Activated naive CD8-positive, alpha-beta T cell treated with anti-CD3 and anti-CD28 coated beads for 36 hours (primary cell): ENCODE measurements at places on chromosomes 4 and X.

DNA sequence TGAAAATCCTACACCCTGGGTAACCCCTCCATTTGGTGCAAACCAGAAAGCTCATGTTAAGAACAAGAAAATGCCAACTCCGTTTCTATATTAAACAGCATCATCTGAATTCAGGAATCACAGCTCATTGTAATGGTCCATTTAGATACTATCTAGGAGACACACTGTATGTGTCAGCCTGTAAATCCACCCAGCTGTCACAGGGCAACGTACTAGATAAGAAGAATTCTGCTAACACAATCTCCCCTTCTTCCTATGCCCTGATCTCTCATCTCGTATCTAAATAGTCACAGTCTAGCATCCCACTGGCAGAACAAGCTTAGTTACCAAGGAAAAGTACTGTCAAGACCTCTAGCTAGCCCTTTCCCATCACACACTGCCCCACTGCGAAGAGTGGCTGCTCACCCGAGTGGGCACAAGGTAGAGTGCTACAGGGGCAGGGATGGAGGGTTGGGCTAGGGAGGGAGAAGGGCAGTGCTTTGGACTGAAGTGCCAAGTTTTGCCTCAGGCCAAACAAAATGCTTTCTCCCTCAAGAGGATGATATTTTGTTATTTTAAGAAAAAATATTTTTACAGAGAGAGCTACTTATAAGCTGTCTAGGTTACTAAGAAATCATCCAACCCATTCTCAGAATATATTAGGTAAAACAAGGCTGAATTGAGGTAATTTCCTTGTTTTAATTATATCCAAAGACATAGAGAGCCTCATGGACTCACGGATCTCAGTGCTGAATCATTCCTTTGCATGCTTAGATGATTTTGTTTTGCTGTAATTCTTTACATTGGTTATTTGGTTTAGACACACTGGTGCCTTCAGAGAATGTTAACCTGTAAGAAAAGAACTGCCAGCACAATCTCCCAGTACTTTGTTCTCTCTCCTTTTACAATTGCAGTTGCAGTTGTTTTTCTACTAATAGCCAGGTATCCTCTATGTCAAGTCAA, 196.6 kb downstream of the PRDM5 start:
- DNase-seq = no peak

- DNase-seq = no peak
Observed at GRCh38 chr4:69689599-69689998, 36.6 kb upstream of the UGT2A1 start.

DNA sequence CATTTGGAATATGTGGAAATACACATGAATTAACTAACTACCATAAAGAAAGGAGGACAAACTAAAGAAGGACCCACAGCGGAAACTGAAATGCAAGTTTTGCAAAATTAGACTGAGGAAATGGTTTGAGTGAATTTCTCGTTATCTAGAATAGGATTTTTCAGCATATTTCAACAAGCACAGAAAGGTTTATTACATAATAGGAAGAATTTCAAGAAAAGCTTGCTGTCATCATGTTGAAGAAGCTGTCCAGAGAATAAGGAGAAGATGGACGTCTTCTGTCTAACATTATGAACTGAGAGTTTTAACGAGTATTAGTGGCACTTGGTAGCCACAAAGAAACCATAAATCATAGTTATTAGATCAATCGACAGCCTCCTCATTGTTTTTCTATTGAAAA, 45.0 kb downstream of the TEC start:
- DNase-seq = no peak

GRCh38 chrX:137052643-137053235, 18.9 kb upstream of the GPR101 start:
- peak; percentile 31 for DNase-seq

- DNase-seq = no peak
Observed at GRCh38 chr4:15354371-15355297, 73.2 kb upstream of the C1QTNF7 start.

DNA sequence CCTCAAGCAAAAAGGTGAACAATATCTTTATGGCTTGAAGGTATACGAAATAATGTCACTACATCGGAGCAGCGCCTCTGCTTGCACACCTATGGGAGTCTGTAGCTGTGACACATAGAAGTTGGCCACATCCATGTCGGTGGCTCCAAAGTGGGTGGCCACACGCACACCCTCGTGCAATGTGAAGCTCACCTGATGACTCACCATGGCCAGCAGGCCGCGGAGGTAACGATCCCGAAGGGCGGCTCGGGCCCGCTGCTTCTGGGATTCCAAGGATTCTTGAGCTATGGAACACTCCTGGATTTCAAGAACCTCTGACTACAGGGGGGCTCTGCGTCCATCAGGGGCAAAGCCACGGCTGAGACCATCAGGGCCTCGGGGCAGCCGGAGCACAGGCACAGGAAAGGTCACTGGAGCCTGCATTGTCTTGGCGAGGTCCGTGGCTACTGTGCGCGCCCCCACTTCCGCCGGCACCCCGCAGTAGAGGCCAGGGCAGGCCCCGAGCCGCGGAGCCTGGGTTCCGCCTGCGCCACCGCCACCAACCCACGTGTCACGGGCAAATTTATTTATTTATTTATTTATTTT, 25.2 kb downstream of the NYX start:
- no peak for DNase-seq

- no peak for DNase-seq
Observed at GRCh38 chrX:130393451-130394074, 8.1 kb upstream of the GPR119 start.

DNA sequence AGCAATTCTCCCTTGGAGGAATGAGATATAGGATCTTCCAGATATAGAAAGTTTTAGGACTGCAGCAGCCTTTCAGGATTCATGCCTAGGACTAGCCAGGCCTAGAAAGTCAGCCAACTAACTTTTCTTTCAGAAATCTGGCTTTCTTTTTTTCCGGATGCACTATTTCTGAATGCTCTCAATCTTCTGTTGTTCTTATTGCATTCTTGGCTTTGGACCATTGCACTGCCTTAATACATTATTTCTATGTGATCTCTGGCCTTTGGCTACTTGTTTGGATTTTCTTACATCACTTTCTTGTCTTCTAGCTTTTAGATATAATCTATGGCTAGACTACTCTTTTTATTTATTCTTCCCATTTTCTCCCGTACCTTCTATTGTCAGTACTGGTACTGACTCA, 813.1 kb upstream of the HTR2C start:
- no peak for DNase-seq

- DNase-seq = no peak
Observed at GRCh38 chr4:108052558-108053120, 63.0 kb downstream of the HADH start.

DNA sequence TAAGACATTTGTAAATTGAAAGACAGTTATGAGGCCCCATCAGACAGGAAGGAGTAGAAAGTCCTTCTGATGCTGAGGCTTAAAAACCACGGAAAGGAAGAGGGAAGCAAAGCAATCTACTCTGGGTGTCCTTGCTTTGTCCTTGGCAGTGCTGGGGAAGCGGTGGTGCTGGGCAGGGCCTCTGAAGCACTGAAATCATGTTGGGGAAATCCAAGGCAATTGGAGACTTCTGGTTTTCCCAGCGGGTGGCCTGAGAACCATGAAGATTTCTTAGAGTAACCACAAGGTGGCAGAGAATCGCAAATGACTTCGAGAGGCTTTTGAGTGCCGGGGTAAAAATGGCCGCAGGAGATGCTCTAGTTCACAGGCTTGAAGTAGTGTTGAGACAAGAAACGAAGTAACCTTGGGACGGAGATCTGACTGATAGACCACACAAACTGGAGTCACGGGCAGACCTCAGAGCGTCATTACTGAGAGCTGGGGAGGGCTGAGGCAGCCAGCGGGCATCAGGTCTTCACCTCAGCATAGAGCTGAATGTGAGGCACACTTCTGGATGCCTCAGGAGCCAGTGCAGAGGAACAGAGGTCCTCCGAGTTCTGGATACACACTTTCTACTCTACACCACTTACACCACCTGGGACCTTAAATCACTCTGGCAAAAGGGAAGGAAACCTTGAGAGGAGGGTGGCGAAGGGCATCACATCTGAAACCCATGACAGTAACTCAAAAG, 130.7 kb upstream of the GPRIN3 start:
- peak; percentile 36 for DNase-seq
